ENCODE measurements at places on chromosomes 11 and 22. TPM values are rescaled to one million over a fixed set of nuclear protein-coding genes. Genes with fewer than 3 reads are reported as not detected.

GUCY1A2 gene
- 2.5 TPM for total RNA-seq

OR8G1 gene
- total RNA-seq: not detected

CRELD2 gene
- total RNA-seq: 128 TPM

MMP8 gene
- total RNA-seq: not detected

HOATZ gene
- total RNA-seq: not detected

YPEL4 gene
- total RNA-seq: 2.8 TPM

TTC28 gene
- total RNA-seq: 20.3 TPM

SCARF2 gene
- total RNA-seq: 21.5 TPM

BCL2L13 gene
- total RNA-seq: 66.0 TPM

NCF4 gene
- total RNA-seq: under 0.01 TPM

CCDC90B gene
- total RNA-seq: 78.4 TPM

CRYBB2 gene
- total RNA-seq: not detected

OR10A2 gene
- not detected for total RNA-seq

MRGPRX4 gene
- total RNA-seq: not detected

HMGXB4 gene
- total RNA-seq: 26.6 TPM

SLC7A4 gene
- total RNA-seq: under 0.01 TPM

OR6A2 gene
- 0.28 TPM for total RNA-seq

DPAGT1 gene
- total RNA-seq: 20.3 TPM

KRTAP5-6 gene
- not detected for total RNA-seq

BATF2 gene
- 0.77 TPM for total RNA-seq

Measured in regular cardiac myocyte (primary cell).